ENCODE measurements at places on chromosomes 2 and 18. TPM values are rescaled to one million over a fixed set of nuclear protein-coding genes. Genes with fewer than 3 reads are reported as not detected.

GRCh38 chr2:239121600-239122012 is 273.7 kb downstream of the TWIST2 start:
- H3K36me3 ChIP-seq, result peaks cover 3% of the 10 kb centered on the region
- no peak for DNase-seq
- no peaks in the 10 kb centered on the region for H3K4me1 ChIP-seq
- no peak overlapping the region for H3K4me3 ChIP-seq
- H3K27me3 ChIP-seq, result no peaks in the 10 kb centered on the region

DNA sequence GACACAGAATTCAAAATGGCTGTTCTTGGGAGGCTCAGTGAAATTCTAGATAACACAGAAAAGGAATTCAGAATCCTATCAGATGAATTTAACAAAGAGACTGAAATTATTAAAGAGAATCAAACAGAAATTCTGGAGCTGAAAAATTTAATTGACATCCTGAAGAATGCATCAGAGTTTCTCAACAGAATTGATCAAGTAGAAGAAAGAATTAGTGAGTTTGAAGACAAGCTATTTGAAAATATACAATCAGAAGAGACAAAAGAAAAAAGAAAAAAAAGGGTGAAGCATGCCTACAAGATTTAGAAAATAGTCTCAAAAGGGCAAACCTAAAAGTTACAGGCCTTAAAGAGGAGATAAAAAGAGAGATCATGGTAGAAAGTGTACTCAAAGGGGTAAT is 12.0 kb upstream of the RANBP2 start:
- no peaks in the 10 kb centered on the region for H3K36me3 ChIP-seq
- no peak overlapping the region for H3K4me3 ChIP-seq
- no peak overlapping the region for H3K27ac ChIP-seq
- no peaks in the 10 kb centered on the region for H3K27me3 ChIP-seq
- H3K4me1 ChIP-seq, result no peaks in the 10 kb centered on the region

- DNase-seq, result peak; percentile 70
- peaks cover 21% of the 10 kb centered on the region for H3K4me1 ChIP-seq
- H3K4me3 ChIP-seq, result peak overlapping the region; percentile 85
- peaks cover 5% of the 10 kb centered on the region for H3K27me3 ChIP-seq
- no peaks in the 10 kb centered on the region for H3K36me3 ChIP-seq
These were observed 1.3 kb downstream of the SDC1 start for GRCh38 chr2:20223407-20224163.

DNA sequence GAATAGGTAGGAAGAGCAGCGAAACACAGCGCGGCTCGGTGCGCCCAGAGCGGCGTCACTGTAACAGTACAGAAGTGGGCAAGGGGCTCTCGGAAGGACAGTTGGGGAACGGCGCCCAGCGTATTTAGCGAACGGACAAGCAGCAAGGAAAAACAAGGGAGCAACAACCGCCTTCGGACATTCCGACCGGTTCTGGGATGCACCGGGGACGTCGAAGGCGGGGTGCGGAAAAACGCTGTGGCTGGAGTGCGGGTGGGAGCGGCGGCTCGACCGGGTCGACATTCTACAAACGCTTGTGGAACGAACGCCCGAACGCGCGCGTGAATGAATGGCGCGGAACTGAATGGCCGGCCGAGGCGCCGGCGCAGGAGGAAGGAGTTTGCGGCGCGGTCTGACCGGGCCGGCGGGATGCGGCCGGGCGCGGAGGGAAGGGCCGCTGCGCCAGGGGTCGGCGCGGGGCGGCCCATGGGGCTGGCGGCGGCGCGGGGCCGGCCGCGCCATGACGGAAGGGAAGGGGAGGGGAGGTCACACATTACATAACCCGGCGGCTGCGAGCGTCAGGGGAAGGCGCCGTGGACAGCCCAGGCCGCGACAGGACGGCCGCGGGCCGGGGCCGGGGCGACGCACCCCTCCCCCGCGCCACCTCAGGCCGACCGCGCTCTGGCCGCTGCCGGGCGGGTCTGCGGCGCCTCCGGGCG is 605 bp downstream of the REV1 start:
- no peaks in the 10 kb centered on the region for H3K36me3 ChIP-seq
- H3K4me3 ChIP-seq, result peak overlapping the region; percentile 80
- peak overlapping the region; percentile 85 for H3K27ac ChIP-seq
- H3K4me1 ChIP-seq, result peaks cover 26% of the 10 kb centered on the region

KHK gene
- total RNA-seq, result 8.8 TPM

RGPD3 gene
- 0.28 TPM for total RNA-seq

SPDYA gene
- 0.42 TPM for total RNA-seq

- DNase-seq, result no peak
- no peaks in the 10 kb centered on the region for H3K4me1 ChIP-seq
- H3K36me3 ChIP-seq, result no peaks in the 10 kb centered on the region
These were observed 535.8 kb upstream of the POU3F3 start for GRCh38 chr2:104318001-104318665.

CNDP1 gene
- total RNA-seq, result not detected

DNA sequence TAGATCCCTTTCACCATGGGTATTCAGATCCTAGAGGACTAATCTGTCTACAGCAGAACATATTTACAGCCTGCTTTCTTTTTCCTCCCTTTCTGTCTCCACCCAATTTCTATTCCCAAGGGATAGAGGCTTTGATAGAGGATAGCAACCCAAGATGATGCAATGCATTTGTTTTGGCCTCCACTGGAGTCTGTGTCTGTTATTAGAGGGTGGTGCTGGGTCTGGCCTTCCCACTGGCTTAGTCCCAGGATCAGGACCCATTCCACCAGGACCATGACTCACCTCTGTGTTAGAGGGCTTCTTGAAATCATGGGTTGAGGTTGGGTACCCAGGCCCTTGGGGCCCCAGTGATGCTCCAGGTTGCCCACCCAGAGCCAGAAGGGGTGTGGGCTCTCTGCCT is 239.7 kb upstream of the TNP1 start:
- no peak overlapping the region for H3K27ac ChIP-seq
- H3K27me3 ChIP-seq, result no peaks in the 10 kb centered on the region
- H3K4me3 ChIP-seq, result no peak overlapping the region
- no peaks in the 10 kb centered on the region for H3K4me1 ChIP-seq
- H3K36me3 ChIP-seq, result no peaks in the 10 kb centered on the region

DNA sequence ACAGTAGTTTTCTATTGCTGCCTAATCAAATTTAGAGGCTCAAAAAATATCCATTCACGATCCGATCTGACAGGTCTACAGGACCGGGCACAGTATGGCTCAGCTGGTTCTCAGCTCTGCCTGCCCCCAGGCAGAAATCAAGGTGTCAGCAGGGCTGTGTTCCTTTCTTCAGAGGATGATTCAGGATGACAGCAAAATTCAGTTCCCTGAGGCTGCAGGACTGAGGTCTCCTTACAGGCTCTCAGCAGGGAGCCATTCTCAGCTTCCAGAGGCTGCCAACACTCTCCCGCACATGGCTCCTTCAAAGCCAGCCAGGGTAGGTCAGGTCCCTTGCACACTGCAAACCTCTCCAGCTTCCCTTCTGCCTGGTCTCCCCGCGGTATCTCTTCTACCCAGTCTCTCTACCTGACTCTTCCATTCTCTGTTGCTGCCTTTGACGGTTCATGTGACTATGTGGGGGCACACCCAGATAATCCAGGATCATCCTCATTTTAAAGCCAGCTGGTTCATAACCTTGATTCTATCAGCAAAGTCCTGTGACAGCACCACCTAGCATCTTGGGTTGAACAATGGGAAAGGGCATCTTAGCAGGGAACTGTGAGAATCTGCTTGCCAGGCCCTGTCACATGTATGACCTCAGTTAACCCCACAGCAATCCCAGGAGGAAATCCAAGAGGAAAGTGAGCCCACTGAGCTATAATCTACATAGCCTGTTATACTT is 50.4 kb downstream of the UXS1 start:
- H3K27me3 ChIP-seq, result no peaks in the 10 kb centered on the region
- DNase-seq, result peak; percentile 57
- peaks cover 21% of the 10 kb centered on the region for H3K4me1 ChIP-seq
- no peak overlapping the region for H3K27ac ChIP-seq

DNA sequence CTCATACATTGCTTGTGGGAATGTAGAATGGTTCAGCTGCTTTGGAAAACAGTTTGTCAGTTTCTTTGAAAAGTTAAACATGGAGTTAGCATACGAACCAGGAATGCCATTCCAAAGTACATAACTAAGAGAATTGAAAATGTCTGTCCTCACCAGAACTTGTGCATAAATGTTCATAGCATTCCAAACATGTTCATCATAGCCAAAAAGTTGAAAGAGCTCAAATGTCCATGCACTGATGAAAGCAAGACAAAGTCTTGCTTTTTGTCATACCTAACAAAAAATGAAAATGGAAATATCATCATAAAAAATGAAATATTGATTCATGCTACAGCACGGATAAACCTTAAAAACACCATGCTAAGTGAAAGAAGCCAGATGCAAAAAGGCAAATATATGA is 408.8 kb upstream of the UBE2E3 start:
- DNase-seq, result no peak
- no peaks in the 10 kb centered on the region for H3K36me3 ChIP-seq
- H3K4me3 ChIP-seq, result no peak overlapping the region
- no peaks in the 10 kb centered on the region for H3K27me3 ChIP-seq
- no peak overlapping the region for H3K27ac ChIP-seq

ABCG8 gene
- 0.31 TPM for total RNA-seq

CHRNG gene
- not detected for total RNA-seq

DNA sequence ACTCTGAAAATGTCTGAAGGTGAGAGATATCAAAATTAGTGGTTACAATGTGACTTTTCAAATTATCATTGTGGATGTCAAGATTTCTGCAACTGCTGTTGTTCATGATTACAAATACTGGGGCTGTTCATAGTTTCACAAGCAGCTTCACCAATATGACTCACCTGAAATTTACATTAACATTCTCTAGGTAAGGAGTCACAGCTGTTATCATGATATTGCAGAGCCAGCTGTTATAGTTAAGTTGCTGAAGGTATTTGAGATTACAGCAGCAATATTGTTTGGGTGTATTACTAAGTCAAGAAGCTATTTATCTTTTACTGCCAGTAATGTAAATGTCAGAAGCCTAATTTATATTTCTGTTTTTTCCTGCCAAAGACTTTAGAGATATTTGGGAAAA is 140.0 kb downstream of the MC4R start:
- no peak for DNase-seq
- H3K4me3 ChIP-seq, result no peak overlapping the region
- H3K27me3 ChIP-seq, result no peaks in the 10 kb centered on the region
- no peak overlapping the region for H3K27ac ChIP-seq
- peaks cover 9% of the 10 kb centered on the region for H3K4me1 ChIP-seq
- no peaks in the 10 kb centered on the region for H3K36me3 ChIP-seq

CDH19 gene
- not detected for total RNA-seq

GRCh38 chr2:176419591-176420071 is 150.4 kb downstream of the MTX2 start:
- no peaks in the 10 kb centered on the region for H3K27me3 ChIP-seq
- H3K4me1 ChIP-seq, result peaks cover 22% of the 10 kb centered on the region
- H3K4me3 ChIP-seq, result no peak overlapping the region
- no peak overlapping the region for H3K27ac ChIP-seq
- H3K36me3 ChIP-seq, result no peaks in the 10 kb centered on the region

CHRNA1 gene
- total RNA-seq, result not detected

DNA sequence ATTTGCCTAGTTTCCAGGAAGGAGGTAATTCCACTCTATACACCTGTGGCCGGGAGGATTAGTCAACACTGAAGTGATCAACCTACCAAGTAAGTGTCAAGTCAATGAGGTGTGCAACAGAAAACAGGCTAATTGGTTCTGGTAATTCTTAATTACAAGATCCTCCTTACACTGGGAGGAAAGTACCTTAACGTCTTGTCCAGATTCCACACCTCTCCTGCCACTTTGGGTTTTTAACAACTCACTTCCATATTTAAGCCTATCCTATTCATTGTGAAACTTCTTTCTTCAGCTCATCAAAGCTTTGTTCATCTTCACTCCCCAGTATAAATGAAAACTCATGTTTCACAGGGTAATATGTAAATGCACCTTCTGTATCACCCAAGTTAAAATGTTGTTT is 22.0 kb upstream of the MAP4K4 start:
- no peak overlapping the region for H3K4me3 ChIP-seq
- no peaks in the 10 kb centered on the region for H3K27me3 ChIP-seq
- H3K4me1 ChIP-seq, result no peaks in the 10 kb centered on the region
- no peak for DNase-seq
- no peaks in the 10 kb centered on the region for H3K36me3 ChIP-seq
- no peak overlapping the region for H3K27ac ChIP-seq

MRO gene
- total RNA-seq, result 0.80 TPM

SLC9A4 gene
- total RNA-seq, result not detected

GRCh38 chr2:220858101-220858500 is 714.0 kb downstream of the EPHA4 start:
- no peak overlapping the region for H3K27ac ChIP-seq
- H3K4me1 ChIP-seq, result peaks cover 7% of the 10 kb centered on the region
- H3K36me3 ChIP-seq, result no peaks in the 10 kb centered on the region

DNA sequence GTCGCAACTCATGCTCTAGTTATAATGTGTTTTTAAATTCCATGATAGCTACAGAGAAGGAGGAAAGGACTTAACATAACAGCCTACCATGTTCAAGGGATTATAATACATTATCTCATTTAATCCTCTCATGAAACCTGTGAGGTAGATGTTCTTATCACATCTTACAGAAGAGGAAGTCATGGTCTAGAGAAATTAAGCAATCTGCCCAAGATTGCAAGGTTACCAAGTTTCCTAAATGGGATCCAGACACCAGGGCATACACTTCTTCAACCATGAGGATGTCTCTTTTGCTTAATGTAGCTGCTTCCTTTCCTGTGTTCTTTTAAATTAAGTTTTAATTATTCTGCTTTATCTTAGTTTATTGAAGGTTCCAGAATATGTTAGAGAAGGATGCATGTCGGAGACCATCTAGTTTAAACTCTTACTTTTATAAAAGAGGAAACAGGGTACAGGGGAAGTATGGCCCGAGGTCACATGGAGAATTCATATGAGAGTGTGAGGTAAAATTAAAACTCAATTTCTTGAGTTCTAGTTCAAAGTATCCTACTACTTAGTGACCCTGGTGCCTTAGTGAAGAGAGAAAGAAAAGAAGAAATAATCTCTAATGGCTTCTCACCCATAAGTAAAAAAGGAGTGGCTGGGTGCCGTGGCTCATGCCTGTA is 3.6 kb upstream of the IL1A start:
- no peak overlapping the region for H3K4me3 ChIP-seq
- peaks cover 28% of the 10 kb centered on the region for H3K4me1 ChIP-seq
- no peaks in the 10 kb centered on the region for H3K36me3 ChIP-seq
- DNase-seq, result no peak

- H3K4me3 ChIP-seq, result no peak overlapping the region
- no peaks in the 10 kb centered on the region for H3K27me3 ChIP-seq
- H3K36me3 ChIP-seq, result no peaks in the 10 kb centered on the region
- H3K4me1 ChIP-seq, result no peaks in the 10 kb centered on the region
- H3K27ac ChIP-seq, result no peak overlapping the region
- DNase-seq, result no peak
These were observed 13.6 kb upstream of the RHOB start for GRCh38 chr2:20433249-20433648.

All from GM23338 (cell line).